ENCODE measurements at places on chromosomes 12 and 14.

DNA sequence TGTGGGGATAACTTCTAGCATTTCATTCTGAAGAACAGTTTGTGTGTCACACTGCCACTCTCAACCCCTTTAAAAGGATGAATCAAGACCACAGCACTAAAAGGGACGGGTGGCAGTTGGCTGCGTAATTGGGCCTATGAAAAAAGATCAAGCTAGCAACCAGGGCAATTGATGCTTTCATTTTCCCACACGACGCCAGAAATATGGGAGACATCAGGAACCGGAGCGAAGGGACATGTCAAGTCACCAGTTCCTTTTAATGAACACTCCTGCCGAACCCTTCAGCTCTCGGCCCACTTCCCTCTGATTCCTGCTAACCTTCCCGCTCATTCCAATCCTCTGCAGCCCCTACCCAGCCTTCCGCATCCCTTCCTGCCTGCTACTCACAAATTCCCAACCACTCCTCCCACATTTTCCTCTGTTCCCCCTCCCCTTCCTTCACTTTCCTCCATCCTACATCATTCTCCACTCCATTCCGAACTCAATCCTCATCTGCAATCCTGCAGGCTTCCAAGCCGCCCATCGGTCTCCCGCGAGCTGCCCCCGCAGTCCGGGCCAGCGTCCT, 753 bp downstream of the CSRNP2 start:
- DNase-seq = peak; percentile 3

- no peak for DNase-seq
Measured at GRCh38 chr12:24494401-24494800, 454.5 kb downstream of the BCAT1 start.

DNA sequence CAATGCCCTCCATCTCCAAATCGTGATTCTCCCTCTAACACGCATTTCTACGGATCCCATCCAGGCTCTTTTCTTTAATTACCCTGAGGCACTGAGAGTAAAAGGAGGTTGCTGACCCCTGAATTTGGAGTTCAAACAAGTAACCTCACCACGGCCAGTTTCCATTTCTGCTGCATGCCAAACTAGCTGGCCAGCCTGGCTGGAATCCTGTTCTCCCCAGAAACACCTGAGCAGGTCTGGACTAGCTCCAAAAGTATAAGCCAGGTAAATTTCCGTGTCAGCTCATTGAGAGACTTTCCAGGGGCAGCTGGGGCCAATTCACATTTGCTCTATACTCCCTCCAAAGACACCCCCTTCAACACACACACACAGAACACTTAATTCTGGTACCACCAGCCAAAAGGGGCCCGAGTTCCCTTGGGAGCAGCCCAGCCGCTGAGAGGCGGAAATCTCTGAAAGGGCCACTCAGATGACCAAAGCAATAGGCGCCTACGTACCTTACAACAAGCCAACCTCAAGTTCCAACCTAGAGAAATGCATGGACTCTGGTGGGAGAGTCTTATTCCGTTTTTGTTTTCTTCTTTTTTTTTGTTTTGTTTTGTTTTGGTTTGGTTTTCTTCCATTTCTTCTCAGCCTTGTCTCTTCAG, 131.4 kb downstream of the NDUFA12 start:
- DNase-seq = no peak

GRCh38 chr12:18849080-18849479, 111.2 kb downstream of the CAPZA3 start:
- DNase-seq = no peak

DNA sequence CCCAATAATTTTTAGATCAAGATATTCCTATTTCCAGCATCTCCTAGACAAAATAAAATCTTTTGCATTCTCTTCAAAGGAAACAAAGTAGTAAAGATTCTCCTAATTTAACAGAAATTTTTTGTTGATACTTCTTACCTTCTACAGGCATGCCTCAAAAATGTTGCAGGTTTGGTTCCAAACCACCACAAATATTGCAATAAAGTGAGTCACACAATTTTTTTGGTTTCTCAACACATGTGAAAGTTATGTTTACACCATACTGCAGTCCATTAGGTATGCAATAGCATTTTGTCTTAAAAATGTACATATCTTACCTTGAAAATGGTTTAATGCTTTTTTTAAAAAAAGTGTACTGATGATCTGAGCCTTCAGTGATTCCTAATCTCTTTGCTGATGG, 65.6 kb upstream of the USP15 start:
- no peak for DNase-seq

DNA sequence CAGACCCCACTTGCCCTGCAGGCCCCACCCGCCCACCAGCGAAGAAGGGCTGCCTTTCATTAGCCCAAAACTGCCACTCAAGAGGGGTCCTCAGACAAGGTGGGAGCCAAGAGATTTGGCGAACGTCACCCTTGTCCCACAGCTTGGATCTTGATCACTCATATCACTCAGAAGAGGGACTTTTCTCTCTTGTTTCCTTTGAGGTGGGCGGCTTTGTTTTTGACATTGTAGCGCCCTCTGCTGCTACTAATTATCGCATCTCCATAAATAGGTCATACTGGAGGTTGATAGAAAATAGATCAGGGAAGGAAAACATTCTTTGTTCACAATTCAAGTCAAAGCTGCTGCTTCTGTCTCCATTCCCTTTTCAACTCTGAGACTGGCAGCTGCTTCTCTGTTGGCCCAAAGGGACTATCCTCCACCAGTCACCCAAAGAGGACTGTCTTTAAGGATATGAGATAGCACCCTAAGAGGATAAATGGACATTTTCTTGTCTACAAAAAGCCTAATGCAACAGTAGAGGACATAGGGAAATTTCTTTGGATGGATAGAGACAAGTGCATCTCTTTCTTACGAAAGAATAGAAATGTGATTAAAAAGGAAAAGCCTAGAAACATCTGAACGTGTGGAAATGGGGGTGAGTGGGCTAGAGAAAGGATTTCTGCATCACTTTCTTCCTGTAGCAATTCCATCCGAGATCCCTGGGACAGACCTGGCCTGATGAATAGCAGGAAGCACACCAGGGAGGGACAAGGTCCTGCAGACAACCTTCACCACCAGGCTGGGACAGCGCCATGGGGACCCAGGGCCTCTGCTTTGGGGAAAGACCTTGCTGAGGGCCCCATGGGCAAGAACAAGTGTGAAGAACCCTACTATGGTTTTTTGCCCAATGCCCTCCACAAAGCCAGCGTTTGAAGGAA, 115.8 kb downstream of the DAD1 start:
- peak; percentile 63 for DNase-seq

Data from stimulated activated naive B cell treated with anti-CD40 and anti-IgM and Interleukin-4, amounts not matched to agents 10 μg/mL and 1 μg/mL and 100 μg/mL, for 72 hours (primary cell).